Activated CD4-positive, alpha-beta T cell treated with anti-CD3 and anti-CD28 coated beads for 36 hours (primary cell): ENCODE measurements at places on chromosomes 4 and X. TPM values are rescaled to one million over a fixed set of nuclear protein-coding genes. Genes with fewer than 3 reads are reported as not detected.

The HTR2C gene
- not detected for total RNA-seq

The ZFP92 gene
- total RNA-seq = 0.98 TPM

The GPC4 gene
- not detected for total RNA-seq

The MAGEH1 gene
- total RNA-seq = 16.9 TPM
